IPS-NIHi11 (cell line): ENCODE measurements at places on chromosomes 3 and 15.
A peak's percentile ranks its signal among the peaks of the same experiment; 100 is the strongest.

DNA sequence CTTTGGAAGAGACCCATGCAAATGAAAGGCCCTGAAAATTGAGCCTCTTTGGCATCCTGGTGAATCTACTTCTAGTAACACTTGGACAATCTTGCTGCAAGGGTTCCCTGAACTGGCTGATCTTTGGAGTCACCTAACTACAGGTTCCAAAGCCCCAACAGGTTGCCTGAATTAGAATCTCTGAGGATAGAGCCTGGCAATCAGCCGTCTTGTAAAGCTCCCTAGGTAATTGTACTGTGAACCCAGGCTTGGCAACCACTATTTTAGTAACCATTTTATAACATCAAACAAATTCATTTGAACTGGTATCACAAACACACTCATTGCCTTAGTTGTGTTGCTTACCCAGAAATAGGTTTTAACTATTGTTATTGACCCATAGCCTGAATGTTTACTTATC is 20.1 kb downstream of the PAQR9 start:
- DNase-seq: no peak

DNA sequence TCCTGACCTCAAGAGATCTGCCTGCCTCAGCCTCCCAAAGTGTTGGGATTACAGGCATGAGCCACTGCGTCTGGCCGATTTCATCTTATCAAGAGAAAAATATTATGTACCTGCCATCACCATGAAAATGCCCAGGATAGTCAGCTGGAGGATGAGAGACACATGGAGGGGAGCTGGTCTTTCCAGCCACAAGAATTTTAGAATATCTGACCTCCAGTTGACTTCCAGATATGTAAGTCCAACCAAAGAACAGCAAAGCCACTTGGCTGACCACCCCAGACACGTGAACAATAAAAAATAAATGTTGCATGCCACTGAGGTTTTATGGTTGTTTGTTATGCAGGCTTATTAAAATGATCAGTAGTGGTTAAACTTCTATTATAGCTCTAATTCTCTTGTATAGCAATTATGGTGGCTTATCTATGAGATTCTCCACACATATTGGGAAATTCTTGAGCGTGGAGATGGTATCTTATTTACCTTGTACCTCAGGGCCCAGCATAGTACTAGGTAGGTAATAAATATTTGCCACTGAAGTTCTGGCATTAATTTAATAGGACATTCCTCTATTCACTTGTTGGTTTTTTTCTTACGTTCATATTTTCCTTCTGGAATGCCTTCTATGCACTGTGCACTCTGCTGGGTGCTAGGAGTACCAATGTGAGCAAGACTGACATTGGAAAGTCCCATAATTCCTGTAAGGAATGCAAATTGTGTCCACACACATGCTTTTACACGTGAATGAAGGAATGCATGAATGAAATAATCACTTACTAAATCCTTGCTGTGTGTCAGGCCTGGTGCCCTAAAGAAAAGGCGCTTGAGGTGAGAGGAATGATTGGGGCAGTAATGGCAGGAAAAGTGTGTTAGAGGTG is 77.6 kb downstream of the EDEM1 start:
- DNase-seq: no peak

DNA sequence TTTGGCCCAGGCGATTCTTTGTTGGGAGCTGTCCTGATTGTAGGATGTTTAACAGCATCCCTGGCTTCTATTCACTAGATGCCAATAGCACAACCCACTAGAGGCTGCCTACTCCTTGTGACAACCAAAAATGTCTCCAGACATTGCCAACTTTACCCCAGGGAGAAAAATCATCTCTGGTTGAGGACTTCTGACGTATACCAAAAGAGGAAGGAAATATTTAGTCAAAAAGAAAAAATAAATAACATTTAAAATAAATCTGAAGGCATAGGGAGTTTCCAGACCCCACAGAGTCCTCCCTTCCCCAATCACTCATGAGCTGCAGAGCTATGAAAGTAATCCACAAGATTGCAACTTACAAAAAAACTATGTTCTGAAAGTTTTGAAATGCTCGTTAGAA is 61.0 kb downstream of the MECOM start:
- no peak for DNase-seq

DNA sequence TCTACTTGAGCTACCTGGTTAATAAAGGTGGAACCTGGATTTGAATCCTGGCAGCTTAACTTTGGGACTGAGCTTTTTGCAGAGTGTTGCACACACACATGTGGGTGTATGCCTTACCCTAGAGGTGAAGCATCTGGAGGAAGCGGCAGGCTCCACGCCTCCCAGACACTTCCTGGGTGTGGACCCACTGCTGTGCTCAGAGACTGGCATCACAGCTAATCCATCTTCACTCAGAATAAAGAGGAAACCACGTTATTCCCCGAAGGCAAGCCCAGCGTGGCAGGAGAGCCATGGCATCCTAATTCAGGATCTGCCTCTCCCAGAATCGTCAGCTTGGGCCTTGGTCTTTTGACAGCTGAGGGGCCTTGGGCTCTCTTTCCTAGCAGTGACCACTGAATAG is 25.5 kb downstream of the CCDC13 start:
- DNase-seq: no peak

DNA sequence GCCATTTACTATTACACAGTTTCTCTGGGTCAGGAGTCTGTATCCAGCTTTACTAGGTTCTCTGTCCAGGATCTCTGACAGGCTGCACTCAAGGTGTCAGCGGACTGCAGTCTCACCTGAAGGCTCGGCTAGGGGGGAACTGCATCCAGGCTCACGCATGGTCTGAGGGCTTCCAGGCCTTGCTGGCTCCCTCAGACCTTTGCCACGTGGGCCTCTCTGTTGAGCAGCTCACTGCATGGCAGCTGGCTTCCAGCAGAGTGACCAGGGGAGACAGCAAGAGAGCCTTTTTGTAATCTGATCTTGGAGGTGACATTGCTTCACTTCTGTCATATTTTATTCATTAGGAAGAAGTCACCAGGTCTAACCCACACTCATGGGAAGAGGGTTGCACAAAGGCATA is 152.3 kb downstream of the CACNA2D3 start:
- no peak for DNase-seq

DNA sequence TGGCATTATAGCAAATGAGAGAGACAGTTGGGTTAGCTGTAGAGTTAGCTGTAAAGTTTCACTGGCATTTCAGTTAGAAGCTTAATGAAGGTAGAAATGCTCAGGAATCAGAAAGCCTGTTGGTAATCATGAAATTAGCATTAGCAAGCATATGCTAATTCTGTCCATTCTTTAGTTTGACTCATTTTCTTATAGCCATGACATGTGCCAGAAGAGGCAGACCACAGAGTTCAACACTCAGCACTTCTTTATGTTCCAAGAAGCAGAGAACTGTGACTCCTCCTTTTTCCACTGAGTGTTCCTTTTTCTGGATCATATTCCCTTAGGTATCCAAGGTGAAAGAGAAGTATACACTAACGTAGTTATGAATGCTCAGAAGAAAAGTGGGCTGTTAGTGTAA is 276.2 kb upstream of the SGO1 start:
- DNase-seq: no peak

GRCh38 chr15:74826364-74826819 is at the start of gene CPLX3:
CPLX3 (plus strand) TSS chr15:74826627; CDS start chr15:74826704, 77 bp downstream.
- peak; percentile 95 for DNase-seq

DNA sequence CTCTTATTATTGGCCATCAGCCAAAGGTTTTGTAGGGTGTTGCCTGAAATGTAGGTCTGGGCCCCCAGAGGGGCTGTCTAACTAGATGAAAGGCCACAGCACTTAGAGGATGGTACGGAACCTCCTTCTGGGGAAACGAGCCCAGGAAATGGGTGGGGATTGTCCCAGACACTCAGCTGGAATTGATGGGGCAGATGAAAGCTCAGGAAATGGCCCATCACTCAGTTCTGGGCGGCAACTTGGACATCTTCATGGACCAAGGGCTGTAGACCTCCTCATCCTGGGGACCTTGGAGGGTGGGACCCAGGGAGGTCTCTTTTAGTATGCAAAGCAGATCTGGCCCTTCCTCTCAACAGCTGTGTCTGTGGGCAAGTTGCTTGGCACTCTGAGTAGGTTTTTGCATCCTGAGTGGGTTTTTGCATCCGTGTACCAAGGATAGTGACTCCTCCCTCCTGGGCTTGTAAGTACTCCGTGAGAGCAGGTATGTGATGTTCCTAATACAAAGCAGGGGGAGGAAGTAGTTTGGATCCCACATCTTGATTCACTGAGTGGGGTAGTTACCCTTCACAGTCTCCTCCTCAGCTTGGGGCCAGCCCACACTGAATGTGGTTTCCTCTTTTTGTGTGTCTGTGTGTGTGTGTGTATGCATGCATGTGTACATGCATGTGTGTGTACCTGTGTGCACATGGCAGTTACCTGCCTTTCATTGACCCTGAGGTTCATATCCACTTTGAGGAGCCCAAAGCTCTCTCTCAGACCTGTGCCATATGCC is 292.0 kb downstream of the RPLP1 start:
- DNase-seq: no peak

DNA sequence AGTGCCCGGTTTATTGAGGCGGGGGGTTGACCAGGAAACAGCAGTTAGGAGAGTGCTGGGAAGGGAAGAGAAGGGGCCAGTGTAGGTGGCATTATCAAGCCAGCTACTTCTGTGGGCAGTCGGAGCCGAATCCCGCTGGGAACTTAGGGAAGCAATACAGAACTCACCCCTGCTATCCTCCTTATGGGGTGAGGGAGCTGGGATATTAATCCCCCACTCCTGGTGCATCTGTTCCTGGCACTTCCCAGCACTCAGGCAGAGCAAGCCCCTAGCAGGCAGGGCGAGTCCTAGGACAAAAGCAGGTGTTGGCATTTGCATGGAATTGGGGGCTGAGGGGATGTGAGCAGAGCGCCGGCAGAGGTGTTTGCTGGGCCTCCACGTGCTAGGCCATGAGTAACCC is 48.6 kb downstream of the SMAD6 start:
- DNase-seq: no peak

DNA sequence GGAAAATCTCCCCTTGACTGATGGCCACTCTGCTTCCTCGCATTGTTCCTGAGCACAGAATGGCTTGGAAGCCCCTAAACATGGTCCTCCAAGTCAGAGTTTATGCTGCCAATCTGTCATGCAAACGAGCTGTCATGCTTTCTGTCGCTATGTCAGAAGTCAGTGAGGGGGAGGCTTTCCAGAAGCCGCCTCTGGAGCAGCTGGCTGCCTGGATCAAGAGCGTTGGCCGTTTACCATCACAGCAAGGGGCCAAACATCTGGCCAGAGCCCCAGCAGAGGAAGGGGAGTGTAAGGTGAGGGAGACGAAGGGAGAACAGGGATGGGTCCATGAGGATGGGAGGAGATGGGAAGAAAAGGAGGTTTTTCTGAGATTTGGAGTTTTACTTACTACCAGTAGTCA is 372.6 kb upstream of the NR2F2 start:
- DNase-seq: peak; percentile 19

- no peak for DNase-seq
Observed at GRCh38 chr3:152203652-152204051, 65.1 kb upstream of the MBNL1 start.

DNA sequence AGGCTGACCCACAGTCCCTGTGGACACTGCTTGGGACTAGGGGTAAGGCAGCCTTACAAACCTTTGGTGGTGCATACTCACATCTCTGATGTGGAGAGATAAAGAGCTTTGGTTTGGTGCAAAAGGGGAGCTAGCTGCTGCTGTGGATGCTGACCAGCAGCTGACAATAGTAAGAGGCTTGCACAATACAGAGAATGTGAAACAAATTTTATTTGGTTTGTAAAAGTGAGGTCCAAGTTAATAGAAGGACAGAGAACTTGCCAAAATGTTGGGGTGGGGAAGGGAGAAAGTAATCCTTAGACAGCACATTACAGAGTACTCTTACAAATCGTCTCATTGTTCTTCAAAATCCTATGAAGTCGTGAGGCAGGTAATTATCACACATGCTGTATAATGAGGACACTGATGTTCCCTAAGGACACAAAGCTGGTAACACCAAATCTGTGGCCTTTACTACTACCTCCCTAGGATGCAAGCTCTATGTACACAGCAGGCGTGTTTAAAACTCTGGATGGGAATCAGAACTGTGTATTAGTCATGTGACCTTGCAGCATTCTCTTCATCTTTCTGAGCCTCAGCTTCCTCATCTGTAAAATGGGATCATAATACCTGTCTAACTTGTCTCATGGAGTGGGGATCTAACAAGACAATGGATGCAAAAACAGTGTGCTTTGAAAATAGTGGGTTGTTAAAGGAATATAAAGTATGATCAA is 21.6 kb downstream of the ARHGAP31 start:
- DNase-seq: no peak

GRCh38 chr3:99895131-99895696 is 77.6 kb downstream of the CMSS1 start:
- no peak for DNase-seq

- peak; percentile 36 for DNase-seq
Observed at GRCh38 chr3:150299201-150299600, 108.9 kb upstream of the TSC22D2 start.

DNA sequence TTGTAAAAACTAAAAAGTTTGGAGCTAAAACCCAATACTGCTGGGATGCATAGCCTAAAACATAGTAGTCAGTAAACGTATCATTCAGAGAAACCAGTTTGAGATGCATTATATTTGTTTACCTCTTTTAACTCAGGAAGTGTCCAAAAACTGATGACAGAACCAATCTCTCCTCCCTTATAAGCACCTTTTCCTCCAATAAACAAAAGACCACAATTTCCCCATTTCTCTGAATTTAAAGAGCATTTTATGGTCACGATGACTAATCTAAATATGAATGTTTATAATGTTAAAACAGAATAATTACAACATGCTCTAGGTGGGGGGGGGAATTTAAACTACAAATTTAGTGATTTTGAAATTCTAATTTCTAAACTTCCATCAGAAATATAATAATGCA is 58.5 kb downstream of the CEP63 start:
- DNase-seq: no peak

DNA sequence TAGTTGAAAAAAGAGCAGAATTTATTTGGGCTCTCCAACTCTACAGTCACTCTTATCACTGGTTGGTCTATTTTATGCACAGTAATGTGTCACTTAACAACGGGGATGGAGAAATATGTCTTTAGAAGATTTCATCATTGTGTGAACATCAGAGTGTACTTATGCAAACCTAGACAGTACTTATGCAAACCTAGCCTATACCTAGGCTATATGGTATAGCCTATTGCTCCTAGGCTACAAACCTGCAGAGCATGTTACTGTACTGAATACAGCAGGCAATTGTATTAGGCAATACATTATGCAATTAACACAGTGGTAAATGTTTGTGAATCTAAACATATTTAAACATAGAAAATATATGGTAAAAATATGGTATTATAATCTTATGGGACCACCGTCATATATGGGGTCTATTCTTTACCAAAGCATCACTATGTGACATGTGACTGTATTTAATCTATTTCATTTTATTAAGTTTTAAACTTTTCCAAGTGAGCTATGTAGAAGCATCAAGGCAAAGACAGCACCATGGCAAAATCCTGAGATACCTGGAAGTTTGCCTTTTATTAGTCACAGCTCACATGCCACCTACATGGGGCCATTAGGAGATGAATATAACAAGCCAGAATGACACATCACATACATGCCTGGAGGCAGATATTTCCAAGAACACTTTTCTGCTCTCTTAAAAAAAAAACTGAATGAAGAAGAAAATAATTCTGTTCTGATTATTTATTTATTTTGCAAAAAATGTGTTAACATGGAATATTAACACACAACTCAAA is 537.4 kb downstream of the TUSC7 start:
- DNase-seq: no peak

GRCh38 chr3:169610888-169611291 is 52.6 kb downstream of the MECOM start:
- DNase-seq: no peak

GRCh38 chr3:132354916-132355702 is 37.9 kb downstream of the ACP3 start:
- DNase-seq: no peak

- no peak for DNase-seq
Observed at GRCh38 chr3:194879991-194880939, 194.6 kb downstream of the FAM43A start.

GRCh38 chr3:129304962-129305222 is 26.2 kb downstream of the HMCES start:
- DNase-seq: no peak
